ENCODE measurements at places on chromosomes 2 and 18.

GRCh38 chr2:26633993-26634595 is 7.1 kb downstream of the CIB4 start:
- no peak for DNase-seq

DNA sequence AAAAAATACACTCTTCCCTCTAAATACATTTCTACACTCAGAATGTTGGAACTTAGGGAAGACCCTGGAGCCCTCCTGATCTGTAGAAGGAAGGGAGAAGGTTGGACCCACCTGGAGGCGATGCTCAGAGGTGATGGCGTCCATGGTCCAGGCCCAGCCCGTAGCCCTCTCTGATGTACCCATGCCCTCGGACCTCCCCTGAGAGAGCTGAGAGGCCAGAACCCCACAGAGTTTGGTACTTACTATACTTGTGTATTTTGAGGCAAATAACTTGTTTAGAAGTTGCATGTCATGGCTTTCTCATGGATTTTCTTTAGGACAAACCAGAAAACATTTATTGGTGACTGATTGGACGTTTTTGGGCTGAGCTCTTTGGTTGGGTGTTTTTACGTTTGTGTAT is 10.5 kb downstream of the CTDP1 start:
- no peak for DNase-seq

- no peak for DNase-seq
These were observed 10.6 kb downstream of the CUL3 start for GRCh38 chr2:224574423-224575084.

GRCh38 chr2:210913461-210913860 is 357.1 kb downstream of the CPS1 start:
- DNase-seq, result no peak

GRCh38 chr2:77831898-77832297 is 309.7 kb upstream of the LRRTM4 start:
- DNase-seq, result no peak

DNA sequence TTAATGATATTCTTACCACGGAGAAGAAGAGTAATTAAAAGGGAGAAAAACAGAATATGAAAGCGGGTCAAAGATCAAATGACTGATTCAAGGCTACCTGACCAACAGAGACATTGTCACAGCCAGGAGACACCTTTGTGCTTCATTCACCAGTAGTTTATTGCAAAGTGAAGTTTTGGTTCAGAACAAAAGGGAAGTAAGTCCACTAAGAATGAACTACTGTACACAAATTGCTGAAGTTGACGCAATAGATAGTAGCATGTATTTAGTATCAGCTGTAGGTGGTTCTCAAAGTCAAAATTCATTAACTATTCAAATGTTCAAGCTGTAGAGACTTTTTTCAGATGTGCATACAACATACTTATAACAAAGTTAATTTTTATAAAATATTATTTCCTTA is 64.7 kb upstream of the COX7A2L start:
- no peak for DNase-seq

DNA sequence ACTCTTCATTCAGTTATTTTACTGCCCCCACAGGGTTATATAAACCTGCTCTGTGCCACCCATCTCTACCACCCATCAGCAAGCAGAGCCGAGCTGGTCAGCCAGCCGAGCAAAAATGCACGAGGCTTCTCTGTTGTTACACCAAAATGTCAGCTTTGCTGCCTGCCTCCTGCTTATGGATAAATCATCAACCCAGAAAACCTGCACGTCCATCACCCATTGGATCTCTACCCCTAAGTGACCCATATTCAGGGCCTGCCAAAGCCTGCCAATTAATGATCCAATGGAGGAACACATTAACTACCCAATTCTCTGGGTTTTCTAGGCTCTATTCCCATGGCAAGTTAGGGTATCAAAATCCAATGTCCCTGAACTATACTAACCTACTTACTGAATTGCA is 365.5 kb upstream of the ACVR2A start:
- no peak for DNase-seq

- no peak for DNase-seq
These were observed 2.7 kb downstream of the LRP1B start for GRCh38 chr2:142128105-142128504.

- no peak for DNase-seq
These were observed 51.3 kb downstream of the LIPG start for GRCh38 chr18:49613141-49613640.

GRCh38 chr2:169561364-169561763 is 12.3 kb downstream of the FASTKD1 start:
- no peak for DNase-seq

DNA sequence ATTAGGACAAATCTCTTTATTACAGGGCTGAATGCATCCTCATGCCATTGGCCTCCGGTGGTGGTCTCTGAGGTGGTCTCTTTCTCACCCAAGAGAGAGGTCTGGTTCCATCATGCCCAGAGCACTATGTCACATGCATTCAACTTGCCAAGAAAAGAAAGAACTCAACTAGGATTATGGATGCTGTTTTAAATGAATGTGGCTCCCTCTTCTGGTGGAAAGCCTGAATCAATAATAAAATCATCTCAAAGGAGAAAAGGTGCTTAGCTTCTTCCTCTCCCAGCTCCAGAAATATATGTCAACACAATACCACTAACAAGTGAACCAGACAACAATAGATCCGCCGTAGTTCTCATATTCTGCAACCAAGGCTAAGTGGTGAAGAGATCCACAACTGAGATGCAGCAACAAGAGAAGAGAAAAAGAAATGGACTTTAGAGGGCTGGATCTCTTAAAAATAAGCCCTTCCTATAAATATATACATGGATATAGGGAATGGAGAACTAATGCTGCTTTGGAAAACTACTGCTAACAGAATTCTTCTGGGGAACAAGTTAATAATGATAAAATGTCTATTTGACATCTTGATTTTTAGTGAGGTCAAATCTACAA is 396.8 kb downstream of the NCKAP5 start:
- DNase-seq, result no peak

GRCh38 chr2:98459496-98460175 is 15.0 kb downstream of the INPP4A start:
- DNase-seq, result no peak

- no peak for DNase-seq
These were observed 23.9 kb downstream of the ME2 start for GRCh38 chr18:50902797-50903196.

- no peak for DNase-seq
These were observed 86.1 kb upstream of the GPC1 start for GRCh38 chr2:240349133-240350005.

GRCh38 chr2:174492963-174493431 is 6.2 kb upstream of the GPR155 start:
- peak; percentile 34 for DNase-seq

GRCh38 chr2:9250498-9251153 is 44.0 kb downstream of the ASAP2 start:
- DNase-seq, result no peak

DNA sequence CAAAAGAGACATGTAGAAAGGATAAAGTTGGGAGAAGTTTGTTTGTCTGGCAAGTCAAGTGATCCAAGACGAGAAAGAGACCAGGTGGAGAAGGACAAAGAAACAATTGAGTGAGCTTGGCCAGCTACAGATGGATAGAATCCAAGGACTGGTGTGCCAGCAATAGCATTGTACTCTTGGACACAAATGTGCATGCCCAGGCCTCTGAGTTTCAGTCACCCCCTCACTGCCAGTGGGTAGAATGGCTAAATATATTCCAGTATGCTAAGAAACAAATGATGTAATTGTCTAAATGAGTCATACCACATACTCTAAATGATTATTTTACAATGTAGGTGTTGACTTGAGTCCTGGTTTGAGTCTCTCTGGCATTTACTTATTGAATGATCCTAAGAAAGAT is 881.3 kb downstream of the LRRTM4 start:
- no peak for DNase-seq

DNA sequence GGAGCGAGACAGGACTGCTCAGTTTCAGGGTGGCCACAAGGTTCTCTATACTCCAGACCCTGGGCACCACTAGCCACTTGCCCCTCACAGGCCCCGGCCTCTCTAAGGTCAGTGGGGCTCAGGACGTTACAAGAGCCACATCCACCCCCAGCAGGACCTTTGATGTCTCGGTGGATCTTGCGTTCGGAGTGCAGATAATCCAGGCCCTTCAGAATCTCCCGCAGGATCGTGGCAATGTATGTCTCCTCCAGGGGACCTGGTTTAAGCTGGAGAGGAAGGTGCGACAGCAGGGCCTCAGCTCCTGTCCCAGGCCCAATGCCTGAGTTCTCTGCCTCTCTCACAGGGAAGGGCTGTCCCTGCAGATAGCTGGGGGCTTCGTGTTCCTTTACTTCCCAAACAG is 8.4 kb downstream of the STK25 start:
- no peak for DNase-seq

- no peak for DNase-seq
These were observed 277.3 kb downstream of the PTPRM start for GRCh38 chr18:7844418-7844817.

DNA sequence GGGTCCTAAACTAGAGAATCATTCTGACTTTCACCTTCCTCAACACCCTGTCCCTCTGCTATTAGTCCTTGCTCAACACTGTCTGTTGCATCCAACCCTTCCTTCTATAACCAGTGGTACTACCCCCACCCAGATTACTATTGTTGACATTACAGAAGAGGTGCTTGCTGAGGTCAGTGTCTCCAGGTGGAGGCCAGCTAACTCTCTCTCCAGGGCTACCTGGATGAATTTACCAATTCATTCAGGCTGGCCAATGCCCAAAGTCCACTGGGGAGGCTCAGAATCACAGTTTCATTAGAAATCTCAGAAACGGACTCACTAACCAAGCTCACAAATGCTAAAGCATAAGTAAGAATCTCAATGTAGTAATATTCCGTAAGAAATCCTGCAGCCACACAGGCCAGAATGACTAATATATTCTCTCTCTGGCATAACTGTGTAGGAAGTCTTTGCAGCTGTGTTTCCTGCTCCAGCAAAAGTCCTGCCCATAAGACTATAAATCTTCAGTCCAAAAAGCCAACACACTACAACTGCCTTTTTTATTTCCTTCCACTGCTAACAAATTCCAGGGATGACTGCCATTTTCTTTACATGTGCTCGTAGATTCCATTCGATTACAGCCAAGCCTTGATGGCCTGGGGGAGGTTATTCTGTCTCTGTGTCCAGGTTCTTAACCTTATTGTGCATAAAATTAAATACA is 10.0 kb upstream of the TTR start:
- DNase-seq, result no peak

DNA sequence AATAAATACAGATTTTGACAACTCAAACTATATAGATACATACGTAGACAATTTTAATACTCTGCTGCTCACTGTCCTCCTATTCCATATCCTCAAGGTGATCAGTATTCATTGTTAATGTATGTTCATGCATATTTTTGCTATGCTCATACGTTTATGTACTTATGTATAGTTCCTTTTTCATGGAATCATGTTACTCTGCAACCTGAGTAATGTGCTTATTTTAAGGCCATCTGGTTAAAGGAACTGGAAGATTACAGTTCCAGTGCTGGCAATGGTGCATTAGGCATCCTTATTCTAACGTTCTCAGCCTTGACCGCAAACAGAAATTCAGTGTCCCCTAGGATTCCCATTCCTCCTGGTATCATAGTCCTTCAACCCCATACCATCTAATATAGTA is 385.0 kb upstream of the TNP1 start:
- DNase-seq, result no peak

GRCh38 chr18:37362158-37362890 is 203.3 kb downstream of the CELF4 start:
- no peak for DNase-seq

DNA sequence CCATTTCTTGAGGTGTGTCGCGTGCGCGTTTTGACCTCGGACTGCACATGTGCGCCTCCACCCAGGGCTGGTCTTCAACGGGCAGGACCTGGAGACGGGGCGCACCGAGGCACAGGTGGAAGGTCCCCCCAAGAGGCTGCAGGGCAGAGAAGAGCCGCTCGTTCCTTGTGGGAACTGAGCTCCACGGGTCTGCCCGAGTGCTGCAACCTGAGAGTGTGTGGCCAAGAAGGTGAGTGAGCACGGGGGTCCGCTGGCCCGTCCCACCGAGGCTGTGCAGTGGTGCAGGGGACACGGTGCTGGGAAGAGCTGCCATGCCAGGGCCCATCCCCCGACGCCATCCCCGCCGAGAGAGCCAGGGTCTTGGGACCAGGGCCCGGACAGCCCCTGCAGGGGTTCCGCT is 268.3 kb downstream of the GALR1 start:
- DNase-seq, result no peak

GRCh38 chr18:57353137-57353939 is 981 bp downstream of the ST8SIA3 start:
- no peak for DNase-seq

- DNase-seq, result no peak
These were observed 188.7 kb upstream of the ZEB2 start for GRCh38 chr2:144708626-144709025.

Data from stimulated activated CD4-positive, alpha-beta T cell treated with anti-CD3 and anti-CD28 coated beads, Interleukin-4, amount 100 ng/mL, for 48 hours (primary cell).